EH (cell line): ENCODE measurements at places on chromosomes 4 and X.
A peak's percentile ranks its signal among the peaks of the same experiment; 100 is the strongest.

DNA sequence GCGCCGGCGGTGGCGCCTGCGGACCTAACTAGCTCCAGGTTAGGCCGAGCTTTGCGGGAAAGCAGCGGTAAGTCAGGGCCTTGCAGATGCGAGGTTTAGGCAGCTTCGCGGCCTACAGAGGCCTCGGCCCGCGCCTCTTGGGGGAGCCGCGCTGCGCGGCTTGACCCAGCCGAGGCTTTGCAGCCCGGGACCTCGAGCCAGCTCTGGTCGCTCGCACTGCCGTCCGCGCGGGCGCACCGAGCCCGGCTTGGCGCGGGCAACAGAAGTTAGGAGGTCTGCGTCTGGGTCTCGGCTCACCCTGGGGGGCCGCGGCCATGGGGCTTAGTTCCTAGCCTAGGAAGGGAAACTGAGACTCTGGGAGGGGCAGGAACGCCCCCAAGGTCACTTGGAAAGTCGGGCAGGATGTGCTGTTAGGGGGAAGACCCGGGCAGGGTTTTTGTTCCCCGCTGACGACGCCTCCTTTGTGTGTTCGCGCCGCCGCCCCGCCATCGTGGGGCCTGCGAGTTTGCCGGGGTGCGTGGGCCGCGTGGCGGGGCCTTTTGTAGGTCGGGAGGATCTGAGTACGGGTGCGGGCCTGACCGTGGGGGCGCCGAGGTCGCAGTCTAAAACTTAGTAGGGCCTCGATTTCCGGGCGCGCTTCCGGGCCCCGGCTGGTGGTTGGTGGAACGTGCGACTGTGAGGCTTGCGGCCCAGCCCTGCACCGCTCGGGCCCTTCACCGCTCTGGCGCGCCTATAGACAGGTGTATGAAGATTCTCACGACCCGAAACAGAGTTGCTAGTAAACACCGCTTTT, 482 bp downstream of the RNF4 start:
- DNase-seq = peak; percentile 54

GRCh38 chr4:187090401-187090800, 366.7 kb upstream of the FAT1 start:
- peak; percentile 92 for DNase-seq

GRCh38 chr4:154471526-154472331, 19.9 kb downstream of the DCHS2 start:
- DNase-seq = no peak

DNA sequence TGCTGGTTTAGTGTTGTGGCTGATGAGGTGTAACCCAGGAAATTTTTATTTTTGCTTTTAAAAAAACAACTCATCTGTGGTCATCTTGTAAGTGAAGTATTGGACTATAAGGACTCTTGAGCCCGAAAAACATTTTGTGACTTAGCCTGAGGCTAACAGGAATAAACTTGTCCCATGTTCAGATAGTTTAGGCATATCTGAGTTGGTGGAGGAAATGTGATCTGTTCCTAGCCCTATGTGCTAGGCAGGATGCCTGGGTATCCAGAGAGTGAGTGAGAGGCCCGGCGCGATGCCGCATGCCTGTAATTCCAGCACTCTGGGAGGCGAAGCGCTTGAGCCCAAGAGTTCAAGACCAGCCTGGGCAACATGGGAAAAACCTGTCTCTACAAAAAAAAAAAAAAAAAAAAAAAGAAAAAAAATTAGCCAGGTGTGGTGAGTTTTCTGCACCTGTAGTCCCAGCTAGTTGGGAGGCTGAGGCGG, 3.7 kb downstream of the SMS start:
- DNase-seq = no peak

DNA sequence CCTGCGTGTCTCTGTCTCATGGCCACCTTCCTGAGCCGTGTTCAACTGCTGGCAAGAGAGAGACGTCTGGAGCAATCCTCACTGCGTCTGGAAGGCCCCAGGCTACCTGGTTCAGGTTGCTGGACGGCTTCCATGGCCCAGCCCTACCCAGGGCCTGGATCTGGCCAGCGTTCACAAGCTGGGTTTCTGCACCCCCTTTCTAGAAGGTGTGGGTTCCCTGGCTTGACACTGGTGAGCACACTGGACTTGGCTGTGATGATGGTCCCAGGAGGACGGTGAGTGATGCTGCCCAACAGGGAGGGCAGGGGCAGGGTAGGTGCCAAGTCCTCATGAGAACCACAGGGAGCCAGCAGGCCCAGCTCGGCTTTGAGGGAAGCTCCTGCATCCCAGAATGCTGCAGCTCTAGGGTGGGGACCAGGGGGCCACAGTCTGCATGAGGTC, 63.4 kb downstream of the HTRA3 start:
- DNase-seq = no peak

DNA sequence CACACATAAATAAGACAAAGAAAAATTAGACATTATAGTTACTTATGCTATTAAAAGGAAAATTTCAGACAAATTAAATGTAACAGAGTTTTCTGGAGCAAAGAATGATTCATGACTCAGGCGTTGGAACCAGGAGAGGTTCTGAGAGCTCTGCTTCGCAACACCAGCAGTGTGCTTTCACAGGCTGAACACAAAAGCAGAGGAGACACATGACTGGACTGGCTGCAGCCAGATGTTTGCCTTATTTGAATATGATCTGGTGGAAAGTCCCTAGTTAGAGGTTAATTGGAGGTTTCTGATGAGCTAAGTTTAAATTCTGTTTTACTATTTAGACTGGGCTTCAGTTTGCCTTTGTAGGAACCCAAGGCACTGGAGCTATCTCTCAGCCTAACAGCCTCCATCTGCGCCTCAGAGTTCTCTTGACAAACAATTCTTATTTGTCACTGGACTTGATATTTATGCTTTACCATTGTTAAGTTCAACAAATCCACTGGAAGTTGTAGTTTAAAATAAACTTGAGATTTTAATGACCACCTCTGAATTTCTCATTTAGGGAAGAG, 16.2 kb downstream of the BOD1L1 start:
- peak; percentile 16 for DNase-seq

GRCh38 chrX:8201896-8202331, 30.8 kb upstream of the VCX2 start:
- DNase-seq = no peak

DNA sequence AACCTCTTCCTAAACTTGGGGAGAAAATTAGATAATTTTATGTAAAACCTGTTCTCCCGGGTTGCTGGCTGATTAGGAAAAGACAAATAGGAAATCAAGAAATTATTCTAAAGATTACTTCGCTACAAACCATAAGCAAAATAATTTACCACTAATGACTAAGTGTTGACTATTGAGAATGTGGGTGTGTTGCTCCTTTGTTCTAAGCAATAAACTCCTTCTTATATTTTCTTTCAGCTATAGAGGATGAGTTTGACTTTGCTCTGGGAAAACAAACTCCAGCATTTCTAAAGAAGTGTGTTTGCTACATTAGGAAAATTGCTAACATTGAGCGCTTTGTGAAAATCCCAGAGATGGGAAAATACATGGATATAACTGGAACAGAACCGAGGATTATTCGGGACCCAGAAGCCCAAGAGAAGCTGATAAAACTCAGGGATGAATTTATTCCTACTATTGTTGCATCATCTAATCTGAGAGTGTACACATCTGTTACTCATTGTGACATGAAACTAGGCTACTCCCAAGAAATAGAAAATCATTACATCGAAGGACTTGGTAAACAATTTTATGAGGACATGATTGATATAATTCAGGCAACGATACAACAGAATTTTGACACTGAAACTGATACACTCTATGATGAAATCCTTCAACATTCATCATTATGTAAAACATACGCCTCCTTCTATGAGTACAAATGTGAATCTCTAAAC, 194.2 kb downstream of the NWD2 start:
- DNase-seq = no peak
